ENCODE measurements at places on chromosomes 11 and 22.

GRCh38 chr22:17942721-17943120 lies 81.6 kb downstream of the MICAL3 start:
- no peak for DNase-seq

- no peak for DNase-seq
Measured at GRCh38 chr11:35061516-35062440, 77.2 kb upstream of the CD44 start.

GRCh38 chr22:41904450-41905410 lies 10.1 kb downstream of the SHISA8 start:
- DNase-seq, result no peak

DNA sequence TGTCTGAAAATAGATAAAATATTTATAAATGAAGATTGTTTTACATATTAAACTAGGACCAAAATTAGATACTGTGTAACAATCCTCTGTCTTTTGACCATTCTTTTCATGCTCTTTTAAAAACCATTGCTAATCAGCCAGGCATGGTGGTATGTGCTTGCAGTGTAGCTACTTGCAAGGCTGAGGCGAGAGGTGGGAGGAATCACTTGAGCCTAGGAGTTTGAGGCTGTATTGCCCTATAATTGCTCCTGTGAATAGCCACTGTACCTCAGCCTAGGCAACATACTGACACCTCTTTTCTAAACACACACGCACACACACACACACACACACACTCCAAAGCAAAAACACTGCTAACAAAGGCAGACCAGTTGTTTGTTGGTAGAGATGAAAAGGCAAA lies 259.2 kb downstream of the JRKL start:
- DNase-seq, result no peak

DNA sequence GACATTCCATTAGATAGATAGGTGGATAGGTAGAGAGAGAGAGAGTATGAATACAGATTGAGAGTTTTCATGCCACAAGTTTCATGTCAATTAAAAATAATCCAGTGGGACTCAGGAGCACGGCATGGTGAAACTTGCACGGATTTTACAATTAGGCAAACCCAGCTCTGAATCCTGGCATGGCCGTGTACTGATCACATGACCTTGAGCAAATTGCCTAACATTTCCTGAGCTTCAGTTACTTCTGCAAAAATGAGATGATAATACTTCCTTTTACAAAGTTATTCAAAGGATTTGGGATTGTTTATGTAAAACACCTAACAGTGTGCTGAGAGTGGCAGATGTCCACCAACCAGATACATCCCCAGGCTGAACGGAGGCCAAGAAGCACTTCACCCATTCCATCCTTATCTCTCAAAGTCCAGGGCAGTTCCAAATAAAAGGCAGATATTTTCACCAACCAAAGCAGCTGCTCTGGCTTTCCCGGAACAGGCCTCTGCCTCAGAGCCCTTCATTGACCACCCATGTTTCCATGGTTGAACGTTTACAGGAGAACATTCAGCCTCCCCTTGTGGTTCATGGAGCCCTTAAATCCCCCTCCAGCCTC lies 17.9 kb downstream of the APLNR start:
- no peak for DNase-seq

DNA sequence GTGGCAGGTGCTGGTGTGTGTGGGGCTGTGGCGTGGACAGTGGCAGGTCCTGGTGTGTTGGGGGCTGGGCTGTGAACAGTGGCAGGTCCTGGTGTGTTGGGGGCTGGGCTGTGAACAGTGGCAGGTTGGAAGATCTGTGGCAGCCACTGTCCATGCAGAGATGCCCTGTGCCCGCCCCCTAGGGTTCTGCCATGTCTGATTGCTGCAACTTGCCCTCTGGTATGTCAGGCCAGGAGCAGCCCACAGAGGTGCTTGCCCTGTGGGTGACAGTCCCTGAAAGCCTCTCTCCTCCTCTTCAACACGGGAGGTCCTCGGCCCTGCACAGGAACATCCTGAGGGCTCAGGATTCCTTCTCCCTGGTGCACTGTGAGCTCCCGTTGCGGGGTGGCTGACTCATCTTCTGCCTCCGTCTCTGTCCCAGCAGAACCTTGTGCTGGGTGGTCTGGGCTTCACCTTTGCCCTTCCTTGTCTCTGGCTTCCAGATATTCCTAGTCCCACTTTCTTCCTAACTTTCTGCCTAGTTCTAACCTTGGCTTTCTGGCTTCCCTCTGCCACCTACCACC lies 13.5 kb downstream of the OPCML start:
- DNase-seq, result no peak

- DNase-seq, result no peak
Measured at GRCh38 chr11:19887842-19888241, 175.2 kb downstream of the NAV2 start.

DNA sequence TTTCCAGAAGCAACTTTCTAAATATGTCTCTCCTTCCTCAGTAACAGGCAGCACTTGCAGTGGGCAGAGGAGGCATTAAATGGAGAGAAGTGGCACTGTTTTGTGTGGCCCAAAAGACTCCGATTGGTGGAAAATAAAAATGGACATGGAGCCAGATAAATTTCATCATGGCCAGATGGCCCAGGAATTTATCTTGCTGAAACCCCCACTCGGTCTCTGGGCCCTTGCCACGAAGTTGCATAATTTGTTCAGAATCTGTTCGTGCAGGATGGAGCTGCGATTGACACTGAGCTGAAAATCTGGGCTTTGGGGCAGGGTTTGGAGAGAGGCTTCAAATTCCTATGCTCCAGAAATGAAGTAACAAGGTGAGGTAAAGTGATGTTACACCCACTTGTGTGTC lies 65.5 kb downstream of the C11orf91 start:
- no peak for DNase-seq

- DNase-seq, result no peak
Measured at GRCh38 chr11:126864934-126865333, 135.6 kb downstream of the KIRREL3 start.

DNA sequence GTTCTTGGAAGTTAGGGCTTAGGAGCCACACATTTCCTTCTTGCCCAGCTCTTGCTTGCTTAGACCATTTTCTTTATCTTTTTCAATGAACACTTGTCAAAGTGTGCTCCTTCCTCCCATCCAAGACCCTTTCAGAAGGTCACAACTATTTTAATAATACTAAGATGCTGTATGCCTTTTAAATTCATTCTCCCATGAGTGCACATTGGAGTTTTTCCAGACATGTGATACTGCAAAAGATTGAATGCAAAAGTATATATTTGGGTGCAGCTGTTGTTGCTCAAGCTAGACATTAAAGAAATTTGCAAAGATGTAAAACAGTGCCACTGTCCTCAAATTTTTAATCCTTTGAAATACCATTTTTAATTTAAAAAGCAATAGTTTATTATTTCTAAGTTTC lies 69.3 kb upstream of the TNRC6B start:
- DNase-seq, result no peak

GRCh38 chr11:78465169-78465942 lies 47.7 kb upstream of the GAB2 start:
- DNase-seq, result peak; percentile 14

DNA sequence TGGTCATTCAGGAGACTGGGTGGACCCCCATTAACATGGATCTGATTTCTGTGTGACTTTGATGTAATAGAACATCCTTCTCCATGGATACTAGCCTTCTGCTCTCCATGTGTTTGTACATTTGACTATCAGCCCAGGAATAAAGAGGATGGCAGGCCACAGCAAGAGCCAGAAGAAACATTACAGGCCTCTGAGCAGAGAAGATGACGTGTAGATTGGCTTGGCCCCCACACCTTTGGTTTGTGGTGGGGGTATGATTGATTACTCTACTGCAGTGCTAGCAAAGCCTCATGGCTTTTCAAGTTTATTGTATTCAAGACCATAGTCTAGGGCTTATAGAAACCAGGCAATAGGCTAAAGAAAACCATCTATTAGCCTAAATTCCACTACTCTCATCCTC lies 77.0 kb downstream of the GRAMD1B start:
- DNase-seq, result no peak

DNA sequence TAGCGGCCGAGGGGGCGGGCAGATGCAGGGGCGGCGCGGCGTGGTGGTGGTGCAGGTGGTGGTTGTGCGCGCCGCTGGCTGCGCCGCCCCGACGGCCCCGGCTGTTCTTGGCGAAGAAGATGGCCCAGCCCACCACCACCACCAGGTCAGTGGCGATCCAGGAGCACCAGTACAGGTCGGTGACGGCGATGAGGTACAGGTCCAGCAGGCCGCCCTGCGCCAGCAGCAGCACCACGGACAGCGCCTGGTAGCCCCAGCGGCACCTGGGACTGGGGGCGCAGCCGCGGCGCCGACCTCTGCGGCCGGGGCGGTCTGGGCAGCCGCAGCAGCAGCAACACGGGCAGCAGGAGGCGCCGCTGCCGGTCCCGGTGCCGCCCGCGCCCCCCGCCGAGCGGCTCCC lies 879 bp downstream of the TMEM121B start:
- peak; percentile 64 for DNase-seq
